IMR-90 (cell line): ENCODE measurements at places on chromosomes 12 and 14. TPM values are rescaled to one million over a fixed set of nuclear protein-coding genes. Genes with fewer than 3 reads are reported as not detected.

- DNase-seq = peak; percentile 19
These were observed 12.5 kb upstream of the FOXN3 start for GRCh38 chr14:89429199-89430181.

Gene ENDOU
- polyA plus RNA-seq = 0.07 and 0.09 TPM in 2 replicates

- DNase-seq = no peak
These were observed 189.1 kb upstream of the PELI2 start for GRCh38 chr14:55929136-55929535.

Gene PLEK2
- polyA plus RNA-seq = 1.5 and 1.7 TPM in 2 replicates
